ENCODE measurements at places on chromosomes 5 and 9.
A peak's percentile ranks its signal among the peaks of the same experiment; 100 is the strongest.

- no peak for DNase-seq
Observed at GRCh38 chr5:111486055-111486454, 26.3 kb downstream of the STARD4 start.

DNA sequence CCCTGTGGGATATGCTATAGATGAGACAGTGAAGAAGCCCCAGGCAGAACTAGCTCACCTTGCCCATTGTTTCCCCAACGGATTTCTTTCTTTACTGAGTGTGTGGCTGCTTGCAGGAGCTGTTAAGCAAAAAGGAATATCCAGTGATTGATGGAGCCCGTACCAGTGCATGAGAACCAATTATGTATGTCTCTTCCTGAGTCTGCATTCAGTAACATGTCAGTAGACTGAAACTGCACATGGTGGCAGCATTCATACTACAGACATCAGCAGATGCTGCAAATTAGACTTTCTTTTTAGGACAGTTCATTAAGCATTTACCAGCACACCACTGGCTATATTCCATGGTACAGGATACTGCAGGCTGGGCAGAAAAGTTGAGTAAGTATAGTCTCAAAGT is 90.3 kb upstream of the PLCXD3 start:
- DNase-seq: no peak

- no peak for DNase-seq
Observed at GRCh38 chr9:129289883-129290282, 111.8 kb upstream of the IER5L start.

DNA sequence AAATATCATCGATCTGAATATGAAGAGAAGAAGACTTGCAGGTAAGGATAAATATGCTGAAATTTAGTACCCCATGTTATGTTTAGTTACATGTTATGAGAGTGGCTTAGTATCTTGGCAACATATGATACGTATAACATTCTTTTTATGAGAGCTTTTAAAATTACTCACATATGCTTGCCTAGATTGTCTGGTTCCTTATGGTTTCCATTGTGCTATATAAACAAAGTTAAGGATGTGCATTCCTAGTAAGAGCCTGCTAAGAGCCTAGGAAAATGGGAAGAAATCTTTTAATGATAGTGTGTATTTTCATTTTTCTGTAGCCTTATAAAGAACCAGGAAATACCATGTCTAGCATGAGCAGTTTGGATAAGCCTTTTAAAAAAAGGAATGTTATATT is 112.0 kb upstream of the KCNN2 start:
- DNase-seq: peak; percentile 44

DNA sequence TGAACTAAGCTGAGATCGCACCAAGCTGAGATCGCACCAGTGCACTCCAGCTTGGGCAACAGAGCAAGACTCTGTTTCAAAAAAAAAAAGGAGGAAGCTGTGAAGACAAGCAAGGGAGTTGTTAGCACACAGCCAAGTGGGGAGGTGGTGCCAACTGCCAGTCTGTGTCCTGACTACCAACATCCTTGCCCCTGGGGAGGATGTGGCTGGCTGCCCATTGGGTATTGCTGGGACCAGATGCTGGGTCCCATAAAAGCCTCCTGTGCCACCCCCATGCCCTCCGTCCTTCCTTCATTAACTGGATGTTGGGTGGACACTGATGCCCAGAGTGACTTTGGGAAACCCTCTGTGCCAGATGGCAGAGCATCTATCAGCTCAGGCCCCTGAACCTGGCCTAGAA is 157.1 kb upstream of the COL5A1 start:
- no peak for DNase-seq

DNA sequence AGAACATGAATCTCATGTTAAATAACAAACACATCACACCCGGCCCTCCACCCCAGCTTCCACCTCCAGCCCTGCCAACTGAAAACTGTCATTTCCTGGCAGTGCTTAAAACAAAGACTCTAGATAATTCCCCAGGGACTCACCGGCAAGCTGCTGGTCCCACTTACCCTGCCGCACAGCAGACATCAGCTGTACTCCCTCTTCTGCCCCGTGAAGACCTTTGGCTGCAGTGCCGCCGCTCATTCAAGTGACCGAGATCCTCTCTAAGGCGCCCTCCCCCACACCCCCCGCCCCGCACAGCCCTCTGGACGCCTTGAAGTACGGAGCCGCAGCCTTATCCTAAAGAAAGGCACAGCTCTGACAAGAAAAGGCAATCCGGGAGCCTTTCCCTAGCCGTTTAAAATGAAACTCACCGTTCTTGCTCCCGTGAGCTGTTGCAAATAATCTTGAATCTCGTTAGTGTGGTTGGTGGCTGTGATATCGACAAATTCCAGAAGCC is 434 bp downstream of the GLRX start:
- DNase-seq: no peak

- no peak for DNase-seq
Observed at GRCh38 chr5:179311091-179311470, 34.2 kb downstream of the ADAMTS2 start.

DNA sequence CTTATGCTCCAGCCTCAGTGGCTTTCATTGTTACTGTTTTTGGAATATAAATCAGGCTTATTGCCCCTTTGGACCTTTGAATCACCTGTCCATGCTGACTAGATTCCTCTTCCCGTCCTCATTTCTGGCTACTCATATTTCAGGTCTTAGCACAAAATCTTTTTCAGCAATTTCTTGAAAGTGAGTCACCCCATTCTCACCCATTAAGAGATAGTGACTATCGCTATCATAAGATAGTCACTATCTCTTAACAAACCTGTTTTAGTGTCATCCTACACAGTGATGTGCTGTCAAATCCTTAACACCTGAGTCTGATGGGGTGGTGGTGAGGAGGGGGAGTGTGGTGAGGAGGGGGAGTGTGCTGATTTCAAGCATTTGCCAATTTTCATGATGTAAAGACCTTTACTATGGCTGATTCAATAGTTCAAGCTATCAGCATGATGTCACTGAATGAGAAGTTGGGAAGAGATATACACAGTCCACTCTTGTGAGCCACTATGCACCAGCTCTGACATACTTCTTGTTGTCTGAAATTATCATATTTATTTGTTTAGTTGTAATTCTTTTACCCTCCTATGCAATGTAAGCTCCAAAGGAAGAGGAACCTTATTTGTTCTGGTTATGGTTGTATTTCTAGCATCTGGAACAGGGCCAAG is 95.3 kb downstream of the GRIA1 start:
- peak; percentile 27 for DNase-seq

- no peak for DNase-seq
Observed at GRCh38 chr9:123978981-123979380, 32.6 kb upstream of the LHX2 start.

- peak; percentile 96 for DNase-seq
Observed at GRCh38 chr9:112061152-112061740, 113.9 kb downstream of the SUSD1 start.

DNA sequence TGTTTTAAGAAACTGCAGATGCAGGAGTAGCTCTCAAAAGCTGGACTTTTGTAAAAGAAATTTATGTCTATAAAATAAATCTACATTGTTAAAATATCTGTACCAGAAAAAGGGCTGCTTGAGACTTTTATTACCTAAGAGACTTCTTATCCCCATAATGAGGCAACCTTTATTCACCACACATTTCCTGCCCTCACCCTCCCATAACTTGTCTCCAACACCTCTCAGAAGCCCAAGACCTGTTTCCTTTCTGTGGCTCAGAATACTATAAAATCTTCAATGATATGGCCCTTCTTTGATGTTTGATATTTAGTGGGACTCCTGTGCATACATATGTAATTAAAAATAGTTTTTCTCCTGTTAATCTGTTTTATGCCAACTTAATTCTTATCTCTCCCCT is 141.5 kb upstream of the FER start:
- no peak for DNase-seq

- peak; percentile 42 for DNase-seq
Observed at GRCh38 chr9:115593587-115594091, 475.7 kb upstream of the TNC start.

- DNase-seq: no peak
Observed at GRCh38 chr5:132473019-132473531, 17.5 kb downstream of the IRF1 start.

DNA sequence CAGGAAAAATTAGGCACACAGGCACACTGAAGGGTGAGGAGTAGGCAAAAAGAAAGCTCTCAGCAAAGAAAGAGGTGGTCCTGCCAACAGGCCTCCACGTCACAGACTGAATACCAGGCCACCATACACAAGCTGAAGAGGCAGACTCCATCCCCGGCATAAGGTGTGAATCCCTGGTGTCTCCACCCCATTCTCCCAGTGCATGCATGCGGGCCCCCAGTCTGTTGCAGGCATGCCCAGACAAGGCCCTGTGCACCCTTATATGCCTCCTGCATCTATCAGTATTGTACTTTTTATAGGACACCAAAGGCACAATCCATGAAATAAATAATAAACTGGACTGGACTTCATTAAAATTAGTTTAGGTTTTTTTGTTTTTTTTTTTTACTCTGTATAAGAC is 73.1 kb downstream of the RGMB start:
- DNase-seq: no peak

DNA sequence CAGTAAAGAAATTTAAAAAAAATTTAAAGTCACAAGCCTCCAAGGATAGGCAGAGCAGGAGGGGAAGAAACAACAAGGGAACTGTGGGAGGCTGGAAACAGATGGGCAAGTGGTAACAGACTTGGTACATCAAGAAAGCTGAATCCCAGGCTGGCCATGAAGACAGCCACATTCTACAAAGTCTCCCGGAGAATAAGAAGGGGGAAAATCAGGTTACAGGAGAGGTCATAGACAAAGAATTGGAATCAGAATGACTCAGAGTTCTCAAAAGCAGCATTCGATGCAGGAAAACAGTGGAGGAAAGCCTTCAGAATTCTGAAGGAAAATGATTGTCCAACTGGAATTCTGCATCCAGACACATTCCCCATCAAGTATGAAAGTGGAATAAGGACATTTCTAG is 129.7 kb downstream of the ADAMTS2 start:
- DNase-seq: peak; percentile 63

DNA sequence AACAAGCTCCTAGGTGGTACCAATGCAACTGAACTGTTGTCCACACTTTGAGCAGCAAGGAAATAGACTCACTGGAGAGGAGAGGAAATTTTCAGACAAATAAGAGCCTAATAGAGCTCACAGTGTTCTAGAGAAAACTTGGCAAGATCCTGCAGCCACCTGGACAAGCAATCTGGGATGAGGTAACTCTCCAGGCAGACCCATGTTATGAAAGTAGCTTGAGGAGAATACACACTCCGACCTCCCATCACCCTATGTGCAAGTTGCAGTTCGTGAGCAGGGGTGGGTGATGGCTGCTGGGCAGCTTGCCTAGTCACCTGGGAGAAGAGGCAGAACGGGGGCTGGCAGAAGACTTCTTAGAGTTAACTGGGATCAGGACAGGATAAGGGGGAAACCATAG is 102.2 kb downstream of the KLF4 start:
- DNase-seq: no peak

GRCh38 chr5:107666051-107666655 is 4.6 kb downstream of the EFNA5 start:
- no peak for DNase-seq

DNA sequence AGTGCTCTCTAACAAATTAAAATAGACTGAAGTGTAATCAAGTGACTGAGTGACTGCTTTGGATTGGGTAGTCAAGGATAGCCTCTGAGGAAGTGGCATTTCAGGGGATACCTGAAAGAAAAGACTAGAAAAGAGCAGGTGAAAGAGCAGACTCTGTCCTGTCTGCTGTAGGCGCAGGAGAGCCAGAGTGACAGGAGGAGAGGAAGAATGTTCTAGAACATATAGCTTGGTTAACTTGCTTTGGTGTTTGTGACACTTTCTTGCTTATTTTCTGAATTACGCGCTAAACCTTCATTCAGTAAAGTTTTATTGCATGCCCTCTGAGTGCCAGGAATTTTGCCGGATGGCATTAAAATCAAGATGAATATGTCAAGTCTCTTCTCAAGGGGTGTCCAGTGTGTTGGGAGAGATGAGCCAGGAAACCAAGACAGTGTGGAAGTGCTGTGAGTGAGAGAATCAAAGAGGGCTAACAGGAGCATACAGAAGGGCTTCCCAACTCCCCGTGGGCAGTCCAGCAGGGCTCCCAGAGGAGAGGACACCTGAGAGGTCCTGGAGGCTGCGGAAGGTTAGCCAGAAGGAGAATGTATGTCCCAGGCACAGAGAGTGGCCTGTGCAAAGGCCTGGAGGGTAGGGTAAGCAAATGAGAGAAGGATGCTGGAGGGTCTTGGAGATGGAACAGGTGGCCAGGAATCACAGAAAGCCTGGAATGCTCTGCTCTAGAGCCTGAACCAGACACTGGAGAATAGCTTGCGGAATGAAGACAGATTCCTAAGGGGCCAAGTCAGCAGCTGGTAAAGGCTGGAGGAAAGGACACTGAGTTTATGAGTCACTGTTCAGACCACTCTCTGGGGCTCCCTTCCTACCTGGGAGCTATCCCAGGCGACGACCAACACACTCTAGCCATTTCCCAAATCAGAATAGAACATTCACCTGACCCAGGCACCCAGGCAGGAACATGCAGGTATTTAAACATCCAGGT is 59.3 kb downstream of the SLC22A5 start:
- peak; percentile 80 for DNase-seq

- no peak for DNase-seq
Observed at GRCh38 chr9:123368536-123369153, 12.6 kb downstream of the CRB2 start.

DNA sequence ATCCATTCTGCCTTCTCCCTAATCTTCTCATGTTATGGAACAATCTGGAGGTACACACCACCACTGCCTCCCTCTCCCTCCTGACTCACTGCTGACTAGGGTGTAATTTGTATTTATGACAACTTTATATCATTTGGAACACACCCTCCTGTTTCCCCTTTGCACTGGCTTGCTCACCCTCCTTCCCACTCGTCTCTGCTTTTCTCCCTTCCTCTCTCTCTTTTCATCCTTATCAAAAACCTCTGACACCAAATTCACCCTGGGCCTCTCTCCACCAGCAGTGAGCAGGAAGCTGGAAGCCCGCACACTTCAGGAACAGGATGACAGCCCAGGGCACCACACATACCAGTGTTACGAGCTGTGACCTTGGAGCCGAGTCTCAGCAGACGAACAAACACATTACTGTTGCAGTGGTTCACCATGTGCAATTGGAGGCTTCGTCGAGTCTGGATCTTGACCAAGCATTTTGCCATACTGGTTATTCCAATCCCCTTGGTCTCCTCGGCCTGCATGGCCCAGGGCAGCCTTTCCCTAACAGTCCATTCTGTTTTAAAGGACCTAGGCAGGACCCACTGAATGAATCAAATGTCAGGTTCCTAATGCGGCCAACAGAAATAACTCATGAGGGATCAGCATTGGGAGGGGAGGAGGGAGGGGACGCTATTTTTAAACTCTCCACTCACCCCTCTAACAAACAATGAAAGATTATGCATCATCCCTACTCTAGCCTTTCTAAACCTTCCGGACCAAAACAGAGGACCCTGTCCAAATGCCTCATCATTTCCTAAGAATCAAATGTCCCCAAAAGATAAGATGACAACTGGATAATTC is 203.9 kb upstream of the RASEF start:
- peak; percentile 69 for DNase-seq

- peak; percentile 80 for DNase-seq
Observed at GRCh38 chr5:32076699-32077695, 97.1 kb downstream of the GOLPH3 start.
